ENCODE measurements at places on chromosomes 3 and 15.
A peak's percentile ranks its signal among the peaks of the same experiment; 100 is the strongest.

DNA sequence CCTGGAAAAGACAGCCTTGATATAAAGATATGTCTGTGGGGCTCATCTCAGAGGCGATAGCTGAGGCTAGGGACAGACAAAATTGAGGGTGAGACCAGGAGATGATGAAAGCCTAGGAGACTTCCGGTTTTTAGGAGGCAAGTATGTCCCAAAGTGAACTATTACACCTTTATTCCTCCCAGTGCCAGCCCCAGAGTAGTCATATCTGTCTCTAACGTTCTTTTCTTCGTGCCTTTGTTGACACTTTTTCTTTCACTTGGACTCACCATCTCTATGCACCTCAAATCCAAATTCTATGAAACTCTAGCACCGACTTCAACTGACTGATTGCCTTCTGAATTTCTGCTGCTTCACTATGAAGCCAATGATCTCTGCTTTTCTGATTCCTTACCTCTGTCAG lies 93.8 kb upstream of the RASGRP1 start:
- no peak for DNase-seq

DNA sequence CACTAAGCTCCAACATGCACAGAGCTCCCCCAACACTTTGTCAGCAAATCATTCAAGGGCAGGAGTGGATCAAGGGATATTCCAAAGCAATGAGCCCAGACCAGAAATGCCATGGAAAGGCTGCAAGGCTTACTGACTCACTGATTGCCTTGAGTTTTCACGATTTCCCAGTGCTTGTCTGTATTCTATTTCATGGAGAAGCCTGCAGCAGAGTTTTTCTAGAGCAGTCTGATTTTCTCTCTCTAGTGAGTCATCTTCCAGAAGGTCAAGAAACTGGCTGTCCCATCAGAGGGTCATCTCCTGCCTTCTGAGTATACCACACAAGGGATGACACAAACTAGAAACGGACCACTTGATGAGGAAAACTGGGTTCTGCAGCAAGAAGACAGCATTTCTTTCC lies 16.5 kb downstream of the LMCD1 start:
- no peak for DNase-seq

DNA sequence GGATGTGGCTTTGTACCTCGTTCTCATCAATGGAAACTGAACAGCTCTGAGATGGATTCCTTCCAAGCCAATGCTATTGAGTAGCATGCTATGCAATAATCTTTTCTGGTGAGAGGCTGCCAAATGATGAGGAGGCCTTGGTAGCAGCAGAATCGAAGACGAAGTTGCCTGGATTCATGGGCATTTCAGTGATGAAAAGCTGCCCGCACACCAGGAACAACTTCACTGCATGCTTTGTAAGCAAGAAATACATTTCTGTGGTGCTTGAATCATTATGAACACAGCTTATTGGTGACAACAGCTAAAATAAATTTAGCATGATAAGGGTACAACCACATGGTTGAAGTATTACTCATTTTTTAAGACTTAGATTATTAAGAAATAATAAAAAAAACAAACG lies 246.8 kb upstream of the ROBO1 start:
- no peak for DNase-seq

- DNase-seq: no peak
Measured at GRCh38 chr3:123202451-123202850, 708 bp downstream of the SEC22A start.

DNA sequence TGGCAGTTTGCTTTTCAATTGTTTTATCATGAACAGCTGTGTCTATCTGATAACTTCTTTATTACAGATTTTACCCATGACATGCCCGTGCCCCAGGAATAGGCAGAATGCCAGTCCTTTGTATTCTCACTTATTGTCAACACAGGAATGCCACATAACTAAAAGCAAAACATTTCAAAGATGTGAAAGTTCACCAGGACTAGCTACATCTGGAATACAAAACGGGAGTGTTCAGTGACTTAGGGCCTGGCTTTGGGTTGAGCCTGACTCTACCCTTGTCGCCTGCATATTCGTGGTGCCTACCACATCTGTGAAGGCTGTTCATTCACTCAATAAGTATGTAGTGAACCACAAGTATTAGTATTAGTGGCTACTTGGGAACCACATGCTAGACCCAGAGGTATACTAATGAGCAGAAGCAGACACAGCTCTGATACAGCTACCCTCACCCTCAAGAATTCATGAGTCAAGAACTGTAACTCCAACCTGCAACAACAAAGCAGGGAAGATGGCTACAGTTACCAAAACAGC lies 2.9 kb downstream of the TNFSF10 start:
- DNase-seq: no peak

DNA sequence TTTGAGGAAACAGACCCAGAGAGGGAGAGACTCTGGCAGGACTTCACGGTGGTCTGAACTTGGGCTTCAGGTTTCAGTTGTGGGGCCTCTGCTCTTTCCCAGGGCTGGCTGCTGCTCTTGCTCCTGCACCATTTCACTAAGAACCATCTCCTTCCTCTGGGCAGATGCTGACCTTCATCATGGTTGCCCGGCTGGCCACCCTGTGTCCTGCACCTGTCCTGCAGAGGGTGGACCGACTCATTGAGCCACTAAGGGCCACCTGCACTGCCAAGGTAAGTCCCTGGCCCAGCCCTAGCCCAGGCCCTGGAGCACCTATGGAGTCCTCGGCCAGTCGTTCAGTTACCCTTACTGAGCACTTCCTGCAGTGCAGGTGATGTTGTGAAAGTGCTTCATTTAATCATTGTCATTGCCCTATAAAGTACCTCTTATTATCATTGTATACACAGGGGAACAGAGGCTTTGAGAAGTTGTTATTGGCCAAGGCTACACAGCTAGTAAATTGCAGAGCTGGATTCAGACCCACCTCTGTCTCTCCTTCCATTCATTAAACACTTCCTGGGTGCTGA lies 10.0 kb downstream of the RPL32 start:
- no peak for DNase-seq

DNA sequence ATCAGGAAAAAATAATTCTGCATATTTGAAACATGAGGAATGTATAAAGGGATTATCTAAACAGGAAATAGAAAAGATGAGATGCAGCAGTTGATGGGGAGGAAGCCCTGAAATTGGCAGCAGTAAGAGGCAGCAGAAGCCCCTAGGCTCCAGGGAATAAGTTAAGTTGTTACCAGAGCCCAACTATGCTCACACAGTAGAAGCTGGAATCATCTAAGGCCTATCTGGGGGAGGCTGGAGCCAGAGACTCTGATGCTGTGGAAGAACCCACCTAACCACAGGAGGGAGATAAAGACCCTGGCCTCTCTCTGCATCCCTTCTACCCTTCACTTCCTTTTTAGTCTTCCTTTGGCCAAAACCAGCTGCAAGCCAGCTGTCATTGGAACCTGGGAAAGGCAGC lies 519.7 kb downstream of the DIPK2A start:
- DNase-seq: no peak

- peak; percentile 9 for DNase-seq
Measured at GRCh38 chr3:129490273-129490675, 38.2 kb upstream of the RHO start.

DNA sequence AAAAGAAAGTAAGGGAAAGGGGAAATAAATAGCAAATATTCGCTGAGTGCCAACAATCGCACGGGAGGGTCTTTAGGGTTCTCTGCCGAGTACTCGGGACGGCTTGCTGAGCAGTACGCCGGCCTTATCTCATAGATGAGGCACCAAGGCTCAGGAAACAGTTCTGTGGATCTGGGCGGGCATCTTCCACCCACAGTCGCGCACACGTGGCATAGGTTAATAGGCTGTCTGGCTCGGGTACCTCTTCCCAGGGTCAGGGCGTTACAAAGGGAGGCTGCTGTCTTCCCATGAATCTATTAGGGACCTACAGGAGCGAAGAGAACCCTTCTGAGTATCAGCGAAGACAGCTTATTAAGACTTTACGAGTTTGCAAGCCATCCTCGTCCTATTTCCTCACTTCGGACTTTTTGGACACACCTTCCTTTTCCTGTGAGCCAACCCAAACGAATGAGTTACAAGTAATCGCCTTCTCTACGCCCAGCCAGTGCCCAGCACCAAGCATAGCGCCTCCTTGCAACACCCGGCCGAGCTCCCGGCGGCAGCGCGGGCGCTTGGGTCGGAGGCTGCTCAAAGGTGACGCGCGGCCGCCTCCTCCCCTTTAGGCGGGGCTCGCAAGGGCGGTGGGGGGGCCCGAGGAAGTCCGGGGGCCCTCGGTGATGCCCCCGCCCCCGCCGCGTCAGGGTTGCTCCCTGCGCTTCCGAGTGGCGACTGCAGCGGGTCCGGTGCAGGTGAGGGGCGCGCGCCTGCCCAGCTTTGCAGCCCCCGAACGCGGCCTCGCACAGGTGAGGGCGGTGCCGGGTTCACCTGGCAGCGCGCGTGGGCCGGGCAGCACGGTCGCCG lies at the start of gene MCTP2:
MCTP2 (plus strand) TSS at position 679 of the 840 bp plus-strand sequence. CDS start 66,705 bp downstream, outside the sequence.
- DNase-seq: peak; percentile 77

GRCh38 chr15:90911906-90912769 lies 9.0 kb downstream of the MAN2A2 start:
- no peak for DNase-seq

- DNase-seq: no peak
Measured at GRCh38 chr15:83155942-83156341, 48.5 kb downstream of the TM6SF1 start.

DNA sequence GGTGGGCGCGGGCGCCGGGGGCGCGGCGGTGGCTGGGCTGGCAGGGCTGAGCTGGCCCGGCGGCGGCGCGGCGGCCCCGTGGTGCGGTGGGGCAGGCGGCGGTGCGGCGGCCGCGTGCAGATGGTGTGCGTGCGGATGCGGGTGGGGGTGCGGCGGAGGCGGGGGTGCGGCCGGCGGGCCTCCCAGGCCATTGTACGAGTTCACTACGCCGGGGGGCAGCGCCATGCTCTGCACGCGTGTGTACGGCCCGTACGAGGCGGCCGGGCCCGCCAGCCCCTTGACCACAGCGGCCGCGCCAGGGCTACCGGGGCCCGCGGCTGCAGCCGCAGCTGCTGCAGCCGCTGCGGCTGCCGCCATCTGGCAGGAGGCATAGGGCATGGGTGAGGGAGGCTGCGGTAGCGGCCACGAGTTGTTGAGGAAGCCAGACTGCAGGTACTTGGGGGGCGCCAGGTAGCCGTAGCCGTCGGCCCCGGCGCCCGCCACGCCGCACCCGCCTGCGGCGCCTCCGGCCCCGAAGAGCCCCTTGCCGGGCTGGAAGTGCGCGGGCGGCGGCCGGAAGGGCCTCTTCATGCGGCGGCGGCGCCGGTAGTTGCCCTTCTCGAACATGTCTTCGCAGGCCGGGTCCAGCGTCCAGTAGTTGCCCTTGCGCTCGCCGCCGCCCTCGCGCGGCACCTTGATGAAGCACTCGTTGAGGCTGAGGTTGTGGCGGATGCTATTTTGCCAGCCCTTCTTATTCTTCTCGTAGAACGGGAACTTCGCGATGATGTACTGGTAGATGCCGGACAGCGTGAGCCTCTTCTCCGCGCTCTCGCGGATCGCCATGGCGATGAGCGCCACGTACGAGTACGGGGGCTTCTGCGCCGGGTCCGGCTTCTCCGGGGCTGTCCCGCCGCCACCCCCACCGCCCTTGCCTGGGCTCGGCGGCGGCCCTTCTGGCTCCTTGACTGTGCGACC lies 951 bp downstream of the FOXL2 start:
- no peak for DNase-seq

DNA sequence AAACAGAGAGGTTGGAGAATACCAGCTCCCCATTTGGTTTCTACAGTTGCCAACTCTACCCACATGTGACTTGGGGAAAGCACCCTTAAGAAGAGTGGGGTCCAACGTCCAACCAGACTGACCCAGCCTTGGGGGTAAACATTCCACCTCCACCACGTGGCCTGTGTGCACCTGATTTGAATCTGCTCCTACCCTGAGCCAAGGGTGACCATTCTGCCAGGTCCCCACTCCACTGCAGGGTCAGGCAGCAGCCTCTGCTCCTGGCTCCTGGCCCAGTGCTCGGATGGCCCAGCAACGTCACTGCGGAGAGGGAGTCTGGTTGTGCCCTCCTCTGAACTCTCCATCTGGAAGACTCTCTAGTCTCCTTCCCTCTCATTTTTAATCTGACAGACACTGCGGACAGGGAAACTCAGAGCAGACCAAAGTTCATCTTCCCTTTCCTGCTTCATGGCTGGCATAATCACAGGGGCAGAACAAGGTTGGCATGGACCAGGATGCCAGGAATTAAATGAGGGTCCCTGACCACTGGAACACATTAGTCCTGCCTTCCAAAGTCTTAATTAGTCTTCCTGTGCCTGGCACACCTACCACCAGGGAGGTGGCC lies 29.4 kb downstream of the FHIT start:
- DNase-seq: no peak

- DNase-seq: no peak
Measured at GRCh38 chr3:173825730-173826129, 428.2 kb downstream of the NLGN1 start.

DNA sequence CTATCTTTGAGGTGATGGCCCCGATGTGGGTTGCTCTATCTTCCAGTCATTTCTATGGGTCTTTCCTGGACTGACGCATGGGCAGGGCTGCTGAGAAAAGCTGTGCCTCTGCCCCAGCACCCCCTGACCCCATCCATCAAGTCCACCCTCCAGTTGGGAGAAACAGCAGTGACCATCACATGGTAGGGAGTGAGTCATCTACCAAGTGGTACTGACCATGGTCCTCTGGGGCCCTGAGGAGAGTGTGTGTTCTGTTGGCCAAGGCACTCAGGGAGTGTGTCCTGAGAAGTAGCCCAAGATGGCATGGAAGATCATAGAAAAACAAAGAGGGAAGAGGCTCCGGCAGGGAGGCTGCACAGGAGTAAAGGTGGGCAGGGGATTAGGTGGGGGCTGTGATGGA lies 1.6 kb upstream of the DNAH1 start:
- no peak for DNase-seq

- no peak for DNase-seq
Measured at GRCh38 chr3:128081846-128082245, 29.6 kb downstream of the SEC61A1 start.

GRCh38 chr3:41629072-41629471 lies 332.8 kb downstream of the ULK4 start:
- DNase-seq: no peak

DNA sequence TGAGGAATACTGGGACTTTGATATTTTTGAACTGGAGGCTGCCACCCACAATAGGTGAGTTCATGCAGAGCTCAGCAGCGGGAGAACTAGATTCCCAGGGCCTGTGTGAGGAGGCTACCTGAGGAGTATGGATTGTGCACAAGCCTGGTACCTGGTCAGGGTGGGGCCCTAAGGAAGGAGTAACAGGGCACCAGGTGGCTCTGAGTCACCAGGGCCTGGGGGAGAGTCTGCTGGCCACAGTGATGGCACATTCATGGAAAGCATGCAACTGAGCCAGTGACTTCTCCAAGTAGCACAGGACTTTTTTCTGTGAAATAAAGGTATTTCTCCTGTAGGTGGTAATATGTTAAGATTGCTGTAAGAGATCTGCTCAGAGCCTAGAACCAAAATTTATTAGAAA lies 134.4 kb downstream of the PDE8A start:
- DNase-seq: no peak

GRCh38 chr15:66707310-66708082 lies 5.5 kb downstream of the SMAD6 start:
- DNase-seq: no peak

DNA sequence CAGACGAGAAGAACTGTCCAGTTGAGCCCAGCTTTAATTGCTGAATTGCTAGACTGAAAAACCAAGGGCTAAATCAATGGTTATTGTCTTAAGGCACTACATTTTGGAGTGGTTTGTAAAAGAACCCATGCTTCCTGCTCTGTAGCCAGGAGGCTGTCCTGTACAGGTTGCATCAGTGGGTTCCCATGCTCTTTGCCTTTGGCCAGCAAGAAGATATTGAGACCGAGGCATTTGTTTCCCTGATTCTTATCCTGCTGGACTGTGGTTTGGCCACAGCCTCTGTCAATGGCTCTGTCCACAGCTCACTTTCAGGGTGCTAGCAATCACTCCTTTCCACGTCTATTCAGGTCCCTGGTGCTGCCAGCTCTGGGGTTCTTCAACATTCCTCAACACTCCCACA lies 89.6 kb downstream of the FAM43A start:
- DNase-seq: no peak
